M059J (cell line): ENCODE measurements at places on chromosomes 6 and 20. TPM values are rescaled to one million over a fixed set of nuclear protein-coding genes. Genes with fewer than 3 reads are reported as not detected.

GRCh38 chr6:15456422-15456821, 206.4 kb downstream of the DTNBP1 start:
- DNase-seq = peak; percentile 55

DNA sequence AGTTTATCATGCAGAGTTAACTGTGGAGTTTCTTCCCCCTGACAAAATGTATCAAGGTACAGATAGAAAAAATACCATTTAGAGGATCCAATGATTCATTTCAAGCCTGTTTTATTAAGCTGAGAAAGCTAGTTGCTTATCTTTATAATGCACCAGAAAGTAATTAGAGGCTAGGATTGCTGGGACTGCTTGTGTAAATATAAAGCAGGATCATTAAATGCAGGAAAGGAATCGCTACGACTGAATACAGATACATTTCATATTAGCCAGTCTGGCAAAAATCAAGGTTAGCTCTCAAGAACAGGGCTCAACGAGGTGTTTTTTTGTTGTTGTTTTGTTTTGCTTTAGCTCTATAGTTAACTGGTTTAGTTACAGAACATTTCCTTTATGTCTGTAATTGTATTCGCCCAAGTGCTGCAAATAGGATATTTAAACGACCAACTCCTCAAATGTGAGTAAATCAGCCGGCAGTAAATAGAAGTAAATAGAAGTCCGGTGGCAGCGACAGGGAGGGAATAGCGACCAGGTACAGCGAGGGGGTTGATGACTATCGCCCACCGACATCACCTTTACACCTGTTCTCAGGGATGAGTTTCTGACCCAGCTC, 748 bp downstream of the UBE2J1 start:
- peak; percentile 15 for DNase-seq

DNA sequence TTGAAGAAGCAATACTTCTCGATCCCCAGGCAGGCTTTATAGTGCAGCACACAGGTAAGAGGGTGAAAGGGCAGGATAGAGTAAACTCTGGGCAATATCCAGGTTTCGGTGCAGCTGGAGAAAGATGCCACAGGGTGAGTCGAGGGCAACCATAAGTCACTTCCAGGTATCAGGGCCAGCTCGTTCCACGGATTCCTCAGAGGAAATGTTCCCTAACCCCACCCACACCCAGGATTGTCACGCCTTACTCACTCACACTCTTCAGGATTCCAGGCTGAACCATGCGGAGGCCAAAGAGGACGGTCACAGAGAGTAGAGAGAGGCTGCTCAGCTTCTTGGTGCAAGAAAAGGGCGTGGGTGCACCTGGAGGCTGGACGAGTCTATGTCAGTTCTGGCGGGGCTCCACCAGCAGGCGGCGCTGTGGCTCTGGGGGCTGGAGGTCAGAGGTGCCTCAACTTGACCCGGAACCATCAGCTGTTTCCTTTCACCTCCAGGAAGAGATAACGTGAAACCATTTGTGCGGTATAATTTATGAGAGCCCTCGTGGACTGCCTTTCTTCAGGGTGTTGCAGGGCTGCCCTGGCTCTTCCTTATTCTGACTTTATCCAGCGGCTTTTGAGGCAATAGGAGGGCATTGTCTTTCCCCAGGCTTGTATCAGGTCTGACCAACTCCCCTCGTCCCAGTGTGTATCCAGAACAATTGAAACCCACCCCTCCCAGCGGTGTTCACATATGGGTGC, 14.5 kb upstream of the WFDC12 start:
- peak; percentile 24 for DNase-seq

NR2E1 gene
- 0.37 and 1.2 TPM in 2 replicates for total RNA-seq

TOX2 gene
- total RNA-seq = 6.1 and 8.4 TPM in 2 replicates

FBXO30 gene
- total RNA-seq = 8.4 and 11.3 TPM in 2 replicates

TFAP2C gene
- total RNA-seq = 3.6 and 7.5 TPM in 2 replicates

MAS1 gene
- total RNA-seq = not detected in 2 replicates
